ENCODE measurements at places on chromosomes 7 and 10. TPM values are rescaled to one million over a fixed set of nuclear protein-coding genes. Genes with fewer than 3 reads are reported as not detected.

The NPFFR1 gene
- polyA plus RNA-seq, result 0.21 TPM

The CDC14C gene
- polyA plus RNA-seq, result not detected

The CFAP43 gene
- polyA plus RNA-seq, result 2.7 TPM

The CNNM1 gene
- 0.16 TPM for polyA plus RNA-seq

The IDI2 gene
- polyA plus RNA-seq, result 0.14 TPM

The MYO1G gene
- 56.2 TPM for polyA plus RNA-seq

The FAM25C gene
- not detected for polyA plus RNA-seq

The CALHM1 gene
- 0.05 TPM for polyA plus RNA-seq

Measured in thymus (tissue), 14 donors.